Neural crest cell (in vitro differentiated cells): ENCODE measurements at places on chromosomes 2 and 18.

GRCh38 chr2:15788455-15788829 is 151.9 kb upstream of the MYCN start:
- DNase-seq, result peak; percentile 68
- H3K4me1 ChIP-seq, result peaks cover 47% of the 10 kb centered on the region
- H3K4me3 ChIP-seq, result peak overlapping the region; percentile 38
- H3K27ac ChIP-seq, result peak overlapping the region; percentile 66
- H3K27me3 ChIP-seq, result no peaks in the 10 kb centered on the region
- H3K36me3 ChIP-seq, result no peaks in the 10 kb centered on the region

DNA sequence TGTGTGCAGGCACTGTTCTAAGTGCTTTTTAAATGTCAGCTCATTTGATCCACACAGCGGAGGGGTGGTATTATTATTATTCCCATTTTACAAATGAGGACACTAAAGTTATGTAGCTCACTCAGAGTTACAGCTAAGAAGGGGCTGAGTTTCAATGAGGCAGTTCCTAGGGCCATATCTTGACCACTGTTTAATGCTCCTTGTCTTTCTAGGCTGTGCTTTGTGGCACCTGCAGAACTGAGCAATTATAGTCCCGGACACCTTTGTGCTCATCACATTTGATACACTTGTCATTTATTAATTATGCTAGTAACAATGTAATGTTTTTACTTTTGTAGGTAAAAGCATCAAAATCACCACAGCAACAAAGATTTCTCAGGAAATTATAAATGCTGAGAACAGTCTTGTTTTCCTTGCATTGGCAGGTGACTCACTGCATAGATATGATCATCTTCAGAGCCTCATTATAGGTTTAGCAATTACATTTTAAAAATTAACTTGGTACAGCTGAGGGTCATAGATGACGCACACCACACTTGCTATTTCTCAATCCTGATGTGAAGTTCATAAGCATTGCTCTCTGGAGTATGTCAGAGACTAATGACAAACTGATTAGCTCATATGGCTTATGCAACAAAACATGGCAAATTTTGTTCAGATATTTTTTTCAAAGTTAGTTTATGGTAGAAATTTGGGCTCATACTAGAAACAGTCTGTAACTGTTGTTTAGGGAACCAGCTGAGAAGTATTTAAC is 366.8 kb downstream of the TGIF1 start:
- no peaks in the 10 kb centered on the region for H3K36me3 ChIP-seq
- peaks cover 14% of the 10 kb centered on the region for H3K4me1 ChIP-seq
- DNase-seq, result no peak
- H3K4me3 ChIP-seq, result no peak overlapping the region
- H3K27me3 ChIP-seq, result no peaks in the 10 kb centered on the region
- no peak overlapping the region for H3K27ac ChIP-seq

DNA sequence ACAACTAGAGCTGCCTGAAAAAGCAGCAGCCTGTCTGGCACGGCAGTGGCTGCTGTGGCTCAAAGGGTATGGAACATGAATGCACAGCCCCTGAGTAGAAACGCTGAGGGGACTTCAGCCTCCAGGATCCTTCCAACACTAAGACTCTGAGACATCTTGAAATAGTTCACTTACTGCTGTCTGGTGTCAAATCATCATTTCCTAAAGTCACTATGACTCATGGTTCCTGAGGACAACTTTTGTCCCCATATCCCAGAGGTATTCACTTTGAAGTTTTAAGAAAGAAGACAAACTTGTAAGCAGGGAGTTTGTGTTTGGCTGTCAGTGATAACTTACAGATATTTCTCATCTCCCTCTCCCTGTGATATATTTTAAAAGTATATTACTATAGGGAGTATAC is 33.3 kb upstream of the NEB start:
- H3K36me3 ChIP-seq, result peaks cover 10% of the 10 kb centered on the region
- H3K4me3 ChIP-seq, result no peak overlapping the region
- DNase-seq, result no peak
- no peak overlapping the region for H3K27ac ChIP-seq

DNA sequence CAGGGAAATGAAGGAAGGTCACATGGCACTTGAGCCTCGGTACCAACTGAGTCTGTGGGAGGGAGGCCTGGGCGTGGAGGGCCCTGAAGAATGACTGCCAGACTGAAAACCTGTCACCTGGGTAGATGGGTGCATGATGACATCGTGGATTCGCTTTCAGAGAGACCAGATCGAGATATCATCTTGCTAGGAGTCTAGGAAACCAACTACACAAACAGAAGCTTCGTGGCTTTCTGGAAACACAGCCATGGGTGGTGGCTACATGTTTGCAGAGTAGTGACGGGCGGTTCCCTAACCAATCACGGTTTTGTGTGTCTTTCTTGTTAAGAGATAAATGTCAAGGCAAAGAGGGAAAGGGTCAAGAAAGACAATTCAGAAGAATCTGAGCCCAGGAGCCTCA is 155.0 kb downstream of the EIPR1 start:
- no peak for DNase-seq
- H3K36me3 ChIP-seq, result peaks cover 33% of the 10 kb centered on the region
- no peak overlapping the region for H3K4me3 ChIP-seq

DNA sequence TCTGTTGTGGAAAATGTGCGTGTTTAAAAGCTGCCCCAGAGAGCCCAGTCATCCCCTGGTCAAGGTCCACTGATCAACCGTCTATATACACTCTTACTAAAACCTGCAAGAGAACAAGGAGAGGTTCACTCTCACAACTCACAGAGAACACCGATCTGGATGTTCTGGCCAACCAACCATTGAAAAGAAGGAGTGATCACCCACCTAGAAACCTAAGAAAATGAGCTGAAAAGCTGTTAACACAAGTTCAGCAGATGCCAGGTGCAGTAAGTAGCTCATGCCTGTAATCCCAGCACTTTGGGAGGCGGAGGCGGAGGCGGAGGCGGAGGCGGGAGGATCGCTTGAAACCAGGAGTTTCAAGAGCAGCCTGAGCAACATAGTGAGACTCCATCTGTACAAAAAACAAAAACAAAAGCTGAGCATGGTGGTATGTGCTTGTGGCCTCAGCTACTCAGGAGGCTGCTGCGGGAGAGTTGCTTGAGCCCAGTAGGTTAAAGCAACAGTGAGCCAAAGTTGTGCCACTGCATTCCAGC is 14.5 kb downstream of the ATG16L1 start:
- H3K27ac ChIP-seq, result no peak overlapping the region
- no peaks in the 10 kb centered on the region for H3K27me3 ChIP-seq
- no peak for DNase-seq
- H3K4me1 ChIP-seq, result no peaks in the 10 kb centered on the region
- no peak overlapping the region for H3K4me3 ChIP-seq

DNA sequence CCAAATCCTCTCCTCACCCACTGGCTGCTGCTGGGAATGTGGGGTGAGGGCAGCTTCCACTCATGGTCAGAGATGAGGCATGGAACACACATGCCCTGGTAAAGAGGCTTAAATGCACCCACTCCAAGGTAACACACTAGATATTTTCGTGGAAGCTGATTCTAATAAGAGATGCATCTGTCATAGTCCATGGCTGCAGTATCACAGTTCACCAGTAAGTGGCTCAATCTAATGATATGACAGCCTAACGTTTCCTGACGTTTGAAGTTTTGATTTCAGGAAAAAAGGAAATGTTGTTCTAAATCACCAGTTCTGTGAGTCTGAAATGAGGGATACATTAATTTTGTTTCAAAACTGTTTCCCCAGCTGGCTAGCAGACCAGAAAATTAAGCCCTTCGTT is 38.2 kb downstream of the LCT start:
- peaks cover 3% of the 10 kb centered on the region for H3K4me1 ChIP-seq
- no peak for DNase-seq
- no peaks in the 10 kb centered on the region for H3K27me3 ChIP-seq
- H3K36me3 ChIP-seq, result peaks cover 2% of the 10 kb centered on the region
- H3K27ac ChIP-seq, result no peak overlapping the region
- H3K4me3 ChIP-seq, result no peak overlapping the region

DNA sequence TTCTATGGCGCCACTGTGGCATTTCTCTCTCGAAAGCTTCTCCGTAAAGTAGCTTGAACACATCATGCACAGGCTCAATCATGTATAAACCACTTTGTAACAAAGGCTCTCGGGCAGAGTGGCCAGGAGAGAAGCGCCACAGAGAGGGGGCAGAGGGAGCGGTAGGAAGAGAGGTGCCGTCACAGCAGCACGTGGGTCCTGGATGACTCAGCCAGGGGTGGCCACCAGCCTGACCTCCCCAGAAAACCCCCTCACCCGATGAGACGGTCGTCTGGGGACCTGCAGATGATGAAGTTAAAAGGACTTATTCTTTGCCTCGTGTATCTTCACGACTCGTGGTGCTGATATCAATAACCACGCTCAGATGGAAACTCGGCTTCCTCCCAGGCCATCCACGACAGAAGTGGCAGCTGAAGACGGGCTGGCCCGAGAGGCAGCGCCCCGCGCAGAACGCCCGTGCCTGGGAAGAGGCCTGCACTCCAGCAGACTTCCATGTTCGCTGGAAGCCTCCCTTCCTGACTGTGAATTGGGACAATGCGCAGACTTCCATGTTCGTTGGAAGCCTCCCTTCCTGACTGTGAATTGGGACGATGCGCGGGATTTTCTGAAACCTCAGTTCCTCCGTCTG is 46.4 kb upstream of the MTCL1 start:
- no peak for DNase-seq
- no peak overlapping the region for H3K4me3 ChIP-seq
